ENCODE measurements at places on chromosomes 3 and 15. TPM values are rescaled to one million over a fixed set of nuclear protein-coding genes. Genes with fewer than 3 reads are reported as not detected.

GRCh38 chr15:69391046-69391757 is 22.9 kb upstream of the KIF23 start:
- no peak for DNase-seq

DNA sequence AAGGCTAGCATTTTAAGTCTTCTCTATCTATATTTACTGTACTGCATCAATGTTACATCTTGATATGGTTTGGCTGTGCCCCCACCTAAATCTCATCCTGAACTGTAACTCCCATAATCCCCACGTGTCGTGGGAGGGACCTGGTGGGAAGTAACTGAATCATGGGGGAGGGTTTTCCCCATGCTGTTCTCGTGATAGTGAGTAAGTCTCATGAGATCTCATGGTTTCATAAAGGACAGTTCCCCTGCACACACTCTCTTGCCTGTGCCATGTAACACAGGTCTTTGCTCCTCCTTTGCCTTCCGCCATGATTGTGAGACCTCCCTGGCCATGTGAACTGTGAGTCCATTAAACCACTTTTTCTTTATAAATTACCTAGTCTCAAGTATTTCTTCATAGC is 161.5 kb downstream of the TBC1D5 start:
- DNase-seq = no peak

- DNase-seq = no peak
Observed at GRCh38 chr15:78102741-78103140, 10.4 kb downstream of the SH2D7 start.

DNA sequence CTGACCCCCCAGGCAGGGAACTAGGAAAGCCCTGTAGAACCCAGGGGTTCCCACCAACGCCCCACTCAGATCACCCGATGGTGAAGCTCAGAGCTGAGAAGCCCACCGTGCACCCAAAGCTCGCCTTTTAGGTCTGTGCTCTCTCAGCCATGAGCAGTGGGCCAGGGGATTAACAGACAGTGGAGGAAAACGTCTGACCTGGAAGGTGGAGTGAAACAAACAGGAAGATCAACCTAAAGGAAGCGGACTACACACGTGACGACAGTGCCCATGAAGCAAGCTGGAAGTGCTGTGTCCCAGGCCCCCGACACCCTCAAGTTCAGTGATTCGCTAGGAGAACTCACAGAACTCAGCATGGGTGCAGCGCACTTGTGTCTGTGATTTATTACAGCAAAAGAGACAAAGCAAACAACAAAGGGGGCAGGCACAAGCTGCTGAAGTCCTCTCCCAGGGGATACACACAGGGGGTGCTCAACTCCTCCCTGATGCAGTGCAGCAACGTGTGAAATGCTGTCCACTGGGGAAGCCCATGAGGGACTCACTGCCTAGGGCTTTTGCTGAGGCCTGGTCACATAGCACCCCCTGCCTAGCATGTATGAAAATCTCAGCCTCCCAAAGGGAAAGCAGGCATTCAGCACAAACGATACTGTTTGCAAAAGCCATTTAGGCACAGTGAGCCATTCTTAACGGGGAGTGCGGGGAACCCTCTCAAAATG is 43.5 kb downstream of the CFAP92 start:
- no peak for DNase-seq

- DNase-seq = peak; percentile 24
Observed at GRCh38 chr3:122679882-122680474, 661 bp upstream of the PARP14 start.

DNA sequence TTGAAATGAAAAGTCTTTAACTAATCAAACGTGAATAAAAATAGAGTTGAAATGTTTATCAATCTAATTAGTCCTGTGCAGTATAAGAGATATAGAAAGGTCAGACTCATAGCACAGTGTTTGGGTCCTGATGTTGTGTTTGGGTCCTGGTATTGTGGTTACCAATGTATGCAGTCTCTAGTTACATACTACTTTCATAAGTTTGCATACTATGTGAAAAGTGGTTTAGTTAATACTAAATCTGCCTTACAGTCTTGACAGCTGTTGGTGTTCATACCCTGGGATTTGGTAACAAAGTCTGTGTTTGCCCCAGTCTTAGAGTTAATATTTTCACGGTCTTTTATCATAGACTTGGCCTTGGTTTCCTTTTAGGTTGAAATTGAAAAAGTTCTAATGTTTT is 41.7 kb downstream of the KIF15 start:
- no peak for DNase-seq

- DNase-seq = no peak
Observed at GRCh38 chr3:101823525-101823924, 25.8 kb upstream of the NFKBIZ start.

DNA sequence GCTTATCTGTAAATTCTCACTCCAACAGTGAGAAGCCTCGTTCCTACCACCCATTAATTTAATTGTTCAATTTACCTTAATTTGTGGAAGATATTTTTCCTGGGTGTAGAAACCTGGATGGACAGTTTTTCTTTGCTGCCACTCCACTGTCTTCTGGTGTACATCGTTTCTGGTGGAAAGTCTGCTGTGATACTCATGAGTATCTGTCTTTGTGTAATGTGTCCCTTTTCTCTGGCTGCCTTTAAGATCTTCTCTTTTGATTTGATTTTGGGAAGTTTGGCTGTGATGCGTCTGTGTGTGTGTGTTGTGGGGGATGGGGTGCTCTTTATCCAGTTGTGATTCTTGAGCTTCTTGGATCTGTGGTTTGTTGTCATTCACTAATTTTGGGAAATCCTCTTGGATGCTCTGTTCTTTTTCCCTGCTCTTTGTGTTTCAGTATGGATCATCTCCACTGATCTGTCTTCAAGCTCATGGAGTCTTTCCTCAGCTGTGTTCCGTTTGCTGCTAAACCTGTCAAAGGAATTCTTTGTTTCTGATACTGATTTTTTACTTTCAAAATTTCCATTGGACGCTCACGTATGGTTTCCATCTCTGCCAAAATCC is 42.2 kb upstream of the NR2C2 start:
- DNase-seq = no peak

GRCh38 chr3:17747174-17747889 is 4.9 kb upstream of the TBC1D5 start:
- DNase-seq = no peak

- no peak for DNase-seq
Observed at GRCh38 chr3:49665822-49666519, 8.2 kb upstream of the APEH start.

- DNase-seq = no peak
Observed at GRCh38 chr3:61094608-61095007, 156.6 kb downstream of the FHIT start.

DNA sequence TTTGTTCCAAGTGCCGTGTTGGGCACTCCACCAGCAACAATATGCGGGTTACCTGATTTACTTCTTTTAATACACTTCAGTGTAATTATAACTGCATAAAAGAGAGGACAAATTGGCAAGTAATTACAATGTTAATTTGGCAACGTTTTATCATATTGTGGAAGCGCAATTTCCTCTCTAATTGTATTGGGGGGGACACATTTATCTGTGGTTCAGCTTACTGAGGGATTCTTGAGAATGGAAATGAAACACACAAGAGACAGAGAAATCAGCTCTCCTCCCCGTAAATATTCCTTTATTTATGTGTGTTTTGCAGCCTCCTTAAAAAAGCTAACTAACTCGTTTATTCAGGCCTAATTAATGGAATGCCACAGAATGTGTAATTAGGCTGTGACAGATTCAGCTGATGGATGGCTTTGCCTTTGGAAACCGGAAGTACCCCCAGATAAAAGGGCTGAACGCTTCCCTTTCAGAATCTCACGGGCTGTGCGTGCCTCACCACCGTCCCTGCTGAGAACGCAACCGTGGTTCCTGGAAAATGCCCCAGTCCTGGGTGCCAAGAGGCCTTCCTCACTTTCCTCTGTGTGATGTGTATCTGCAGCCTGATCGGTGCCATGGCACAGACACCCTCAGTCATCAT is 247.1 kb upstream of the ST8SIA2 start:
- DNase-seq = no peak

DNA sequence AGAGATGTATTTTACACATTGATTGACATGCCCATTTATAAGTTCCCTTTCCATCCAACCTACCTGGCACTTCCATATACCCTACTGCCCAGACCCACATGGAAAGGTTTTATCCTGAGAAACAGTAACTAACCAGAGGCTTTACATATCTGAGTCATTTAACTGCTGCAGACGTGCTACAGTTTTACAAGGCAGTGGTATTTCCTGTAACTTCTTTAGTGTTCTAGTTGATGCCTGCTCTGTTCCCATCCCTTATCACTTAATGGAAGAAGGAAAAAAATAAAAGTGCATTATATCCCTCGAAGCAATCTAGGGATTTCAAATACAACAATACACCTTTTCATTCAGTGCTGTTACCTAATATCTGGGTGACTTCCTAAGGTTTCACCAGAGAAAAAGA is 107.1 kb downstream of the TMCO5A start:
- no peak for DNase-seq

DNA sequence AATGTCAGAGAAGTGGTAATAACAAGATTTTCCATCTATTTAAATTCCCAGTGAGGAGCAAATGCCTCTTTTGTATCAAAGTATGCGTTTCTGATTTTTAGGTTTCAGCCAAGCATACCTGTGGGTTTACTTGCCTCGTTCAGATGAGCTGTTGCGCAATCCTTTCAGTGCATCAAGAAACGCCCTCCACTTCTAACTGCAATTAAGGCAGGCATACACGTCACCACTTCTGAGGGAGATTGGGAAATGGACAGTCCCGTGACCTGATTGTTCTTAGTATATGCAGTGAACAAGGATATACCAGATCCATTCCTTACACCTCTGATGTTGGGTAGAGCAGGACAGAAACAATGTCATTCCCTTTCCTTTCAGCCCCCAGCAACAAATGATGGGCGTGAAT is 219.0 kb downstream of the ITPR1 start:
- DNase-seq = no peak

DNA sequence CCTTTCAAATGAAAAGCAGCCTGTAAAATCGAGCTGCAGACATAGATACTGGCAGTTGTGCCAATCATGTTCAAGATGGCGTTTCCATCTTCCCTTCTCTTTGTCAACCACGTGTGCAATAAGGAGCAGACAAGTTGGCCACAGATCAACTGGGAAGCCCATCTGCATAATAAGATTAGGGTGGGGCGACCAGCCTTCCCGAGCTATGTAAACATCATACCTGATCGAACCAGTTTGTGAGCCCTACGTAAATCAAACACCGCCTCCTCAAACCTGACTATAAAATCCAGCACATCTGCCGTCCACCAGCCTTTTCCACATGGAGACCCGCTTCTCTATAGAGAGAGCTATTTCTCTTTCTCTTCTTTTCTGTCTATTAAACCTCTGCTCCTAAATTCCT is 37.2 kb downstream of the TRIM42 start:
- DNase-seq = no peak

DNA sequence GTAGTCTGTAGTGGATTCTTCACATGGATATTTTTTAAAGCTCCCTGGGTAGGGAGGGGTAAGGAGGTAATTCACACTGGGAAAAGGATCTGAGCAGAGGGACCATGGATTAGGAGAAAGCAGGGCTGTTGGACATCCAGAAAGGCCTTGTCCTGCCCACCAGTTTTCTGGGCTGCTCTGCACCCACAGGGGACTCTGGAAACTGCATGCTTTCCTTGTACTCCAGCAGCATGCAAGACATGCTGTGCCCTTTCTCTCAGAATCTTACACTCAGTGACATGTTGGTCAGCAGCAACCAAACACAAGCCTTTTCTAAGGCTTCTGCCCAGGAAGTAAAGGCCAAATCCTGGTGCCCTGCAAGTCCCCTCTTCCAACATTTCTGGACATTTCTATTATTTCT is 2.5 kb upstream of the FBN1 start:
- DNase-seq = no peak

GRCh38 chr3:141292356-141293058 is 60.9 kb downstream of the PXYLP1 start:
- DNase-seq = no peak

SLC22A14 gene
- 0.09 TPM for total RNA-seq

MOBP gene
- total RNA-seq = 0.10 TPM

CCDC54 gene
- not detected for total RNA-seq

PLSCR4 gene
- 27.9 TPM for total RNA-seq

SLC28A1 gene
- 0.13 TPM for total RNA-seq

LRIG1 gene
- total RNA-seq = 88.8 TPM

CYP8B1 gene
- total RNA-seq = not detected

OR4M2 gene
- not detected for total RNA-seq

AADACL2 gene
- total RNA-seq = not detected

All from left cardiac atrium (tissue), 4 donors.